Activated T-helper 9 cell treated with anti-CD3 and anti-CD28 coated beads, Interleukin-2, amount 50 U/mL, for 16 hours (primary cell): ENCODE measurements at places on chromosomes 11 and 22.

GRCh38 chr22:39457556-39458443 is 988 bp downstream of the MGAT3 start:
- no peak for DNase-seq

GRCh38 chr22:19965771-19966709 is 24.4 kb upstream of the TXNRD2 start:
- no peak for DNase-seq

- DNase-seq: no peak
Observed at GRCh38 chr11:640021-640706, 3.1 kb downstream of the DRD4 start.

DNA sequence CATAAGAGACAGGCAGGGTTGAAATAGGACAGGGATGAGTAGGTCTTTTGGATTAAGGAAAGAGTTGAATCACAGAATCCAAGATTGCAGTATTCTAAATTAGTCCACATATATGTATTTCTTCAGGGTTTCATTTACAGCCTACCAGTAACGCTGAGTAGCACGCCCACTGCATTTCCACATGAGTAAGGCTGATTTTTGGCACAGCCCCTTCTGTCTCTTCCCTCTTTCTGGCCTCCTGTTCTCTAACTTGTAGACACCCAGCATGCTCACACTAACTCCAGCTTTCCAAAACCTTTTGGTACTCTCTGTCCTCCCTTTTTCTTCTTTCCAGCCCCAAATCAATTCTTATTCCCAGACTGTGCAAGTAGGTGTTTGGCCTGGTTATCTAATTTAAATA is 3.7 kb upstream of the SIK2 start:
- DNase-seq: no peak

- no peak for DNase-seq
Observed at GRCh38 chr11:134139873-134140331, 71.0 kb downstream of the JAM3 start.

DNA sequence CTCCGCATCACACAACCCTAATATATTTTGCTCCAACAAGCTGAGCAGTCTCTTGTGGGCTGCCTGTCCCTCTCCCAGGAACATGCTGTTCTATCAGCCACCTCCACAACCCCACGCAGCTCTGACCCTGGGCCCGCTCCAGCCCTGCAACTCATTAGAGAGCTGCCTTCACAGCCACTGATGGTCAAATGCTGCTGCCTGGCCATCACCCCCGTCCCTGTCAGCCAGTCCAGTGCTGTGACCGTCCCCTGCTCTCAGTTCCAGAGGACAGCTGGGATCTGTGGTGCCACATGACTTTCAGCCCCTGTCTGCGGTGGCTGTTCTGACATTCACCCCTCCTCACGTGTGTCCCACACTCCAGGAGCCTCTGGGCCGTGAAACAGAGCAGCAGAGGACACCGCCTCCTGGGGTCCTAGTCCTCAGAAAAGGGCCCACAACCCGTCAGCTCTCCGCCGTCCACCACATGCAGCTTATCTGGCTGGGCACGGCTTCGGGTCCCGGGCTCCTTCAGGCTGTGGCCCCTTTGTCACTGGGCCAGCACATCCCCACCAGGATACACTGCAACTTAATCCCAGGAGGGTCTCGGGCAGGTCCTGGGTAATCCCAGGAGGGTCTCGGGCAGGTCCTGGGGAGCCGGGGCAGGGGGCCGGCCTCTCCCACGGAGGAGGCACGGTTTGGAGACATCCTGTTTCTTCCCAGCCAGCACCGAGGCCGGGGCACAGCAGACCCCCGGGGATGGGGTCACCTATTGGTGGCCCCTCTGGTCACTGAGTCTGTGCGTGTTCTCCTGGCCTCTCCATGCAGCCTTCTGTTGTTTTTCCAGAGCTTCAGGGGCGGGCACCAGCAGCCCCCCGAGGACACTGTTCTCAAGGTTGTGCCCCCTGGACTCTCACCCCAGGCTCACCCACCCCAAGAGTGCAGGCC is 15.1 kb downstream of the CRELD2 start:
- DNase-seq: no peak

DNA sequence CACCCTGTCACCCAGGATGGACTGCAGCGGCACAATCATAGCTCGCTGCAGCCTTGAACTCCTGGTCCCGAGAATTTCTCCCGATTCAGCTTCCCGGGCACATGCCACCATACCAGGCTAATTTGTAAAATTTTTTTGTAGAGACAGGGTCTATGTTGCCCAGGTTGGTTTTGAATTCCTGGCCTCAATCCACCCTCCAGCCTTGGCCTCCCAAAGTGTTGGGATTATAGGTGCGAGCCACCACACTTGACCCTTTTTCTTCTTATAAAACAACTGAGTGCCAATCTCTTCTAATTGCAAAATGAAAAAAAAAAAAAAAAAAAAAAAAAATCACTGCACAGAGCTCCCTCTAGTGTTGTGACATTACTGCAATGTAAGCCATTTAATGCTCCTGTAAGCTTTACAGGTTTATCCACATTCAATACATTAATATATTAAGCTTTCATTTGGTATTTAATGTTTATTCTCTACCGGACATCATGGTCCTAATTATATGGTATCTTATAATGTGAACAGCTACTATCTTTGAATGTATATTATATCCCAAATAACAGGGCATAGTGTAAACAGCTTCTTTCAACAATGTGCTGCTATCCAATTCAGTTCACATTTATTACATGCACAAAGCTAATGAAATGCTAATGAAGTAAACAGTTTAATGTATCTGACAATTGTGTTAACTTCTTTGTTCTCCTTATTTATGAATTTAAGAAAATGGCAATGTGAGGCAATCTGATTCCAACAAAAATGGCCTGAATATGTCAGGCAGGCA is 44.6 kb downstream of the COPB1 start:
- DNase-seq: no peak
